ENCODE measurements at places on chromosomes 7 and 10.

DNA sequence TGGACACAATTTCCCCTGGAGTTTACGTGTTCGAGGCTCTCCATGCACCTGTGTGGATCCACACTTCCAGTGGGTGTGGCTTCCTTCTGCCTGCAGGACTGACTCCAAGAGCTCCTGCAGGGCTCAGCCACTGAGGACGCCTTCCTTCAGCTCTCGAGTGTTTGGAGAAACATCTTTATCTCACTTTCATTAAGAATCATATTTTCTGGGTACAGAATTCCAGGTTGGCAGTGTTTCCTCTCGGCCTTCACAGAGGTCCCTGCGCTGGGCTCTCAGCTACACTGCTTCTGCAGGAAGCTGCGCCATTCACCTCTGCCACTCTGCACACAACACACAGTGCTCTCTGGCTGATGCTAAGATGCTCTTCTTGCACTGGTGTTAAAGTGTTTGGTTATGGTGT lies 69.9 kb upstream of the NKX6-2 start:
- DNase-seq, result no peak

- DNase-seq, result no peak
Observed at GRCh38 chr7:84055904-84056605, 138.5 kb downstream of the SEMA3A start.

- DNase-seq, result no peak
Observed at GRCh38 chr10:106595281-106595680, 569.2 kb downstream of the SORCS1 start.

GRCh38 chr10:58952162-58952601 lies 224.3 kb upstream of the PHYHIPL start:
- DNase-seq, result no peak

GRCh38 chr10:88478256-88478655 lies 104.9 kb downstream of the RNLS start:
- peak; percentile 19 for DNase-seq

GRCh38 chr7:134051020-134051419 lies 76.1 kb upstream of the LRGUK start:
- no peak for DNase-seq

GRCh38 chr10:33237736-33238624 lies 96.5 kb downstream of the NRP1 start:
- DNase-seq, result no peak

DNA sequence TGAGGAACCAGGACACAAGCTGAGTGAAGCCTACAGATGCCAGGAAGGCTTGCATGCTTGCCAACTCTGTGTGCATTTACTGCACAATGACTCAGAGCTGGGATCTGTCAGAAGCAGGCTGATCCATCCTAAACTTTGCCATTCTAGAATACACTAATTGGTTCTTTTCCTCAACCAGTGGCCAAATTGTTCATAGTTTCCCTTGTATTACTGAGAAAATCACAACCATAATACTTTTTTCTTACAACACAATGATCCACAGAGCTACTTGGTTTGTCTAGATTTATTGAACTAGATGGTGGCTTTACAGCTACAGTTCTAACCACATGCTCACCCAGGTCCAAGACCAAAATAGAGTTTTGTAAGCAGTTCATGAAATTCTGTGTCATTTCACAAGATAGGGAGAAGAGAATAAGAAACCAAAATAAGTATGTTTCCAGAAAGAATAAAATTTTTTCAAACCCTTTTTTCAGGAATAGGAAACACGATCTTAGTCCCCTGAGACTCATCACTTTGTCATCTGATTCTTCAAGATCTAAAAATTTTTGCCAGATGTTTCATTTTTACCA lies 21.0 kb upstream of the LRRC17 start:
- peak; percentile 32 for DNase-seq

- no peak for DNase-seq
Observed at GRCh38 chr10:29011516-29011915, 277.4 kb upstream of the LYZL1 start.

- DNase-seq, result no peak
Observed at GRCh38 chr10:327889-328852, 192.9 kb downstream of the ZMYND11 start.

GRCh38 chr10:71964743-71965515 lies 734 bp downstream of the CHST3 start:
- DNase-seq, result no peak

DNA sequence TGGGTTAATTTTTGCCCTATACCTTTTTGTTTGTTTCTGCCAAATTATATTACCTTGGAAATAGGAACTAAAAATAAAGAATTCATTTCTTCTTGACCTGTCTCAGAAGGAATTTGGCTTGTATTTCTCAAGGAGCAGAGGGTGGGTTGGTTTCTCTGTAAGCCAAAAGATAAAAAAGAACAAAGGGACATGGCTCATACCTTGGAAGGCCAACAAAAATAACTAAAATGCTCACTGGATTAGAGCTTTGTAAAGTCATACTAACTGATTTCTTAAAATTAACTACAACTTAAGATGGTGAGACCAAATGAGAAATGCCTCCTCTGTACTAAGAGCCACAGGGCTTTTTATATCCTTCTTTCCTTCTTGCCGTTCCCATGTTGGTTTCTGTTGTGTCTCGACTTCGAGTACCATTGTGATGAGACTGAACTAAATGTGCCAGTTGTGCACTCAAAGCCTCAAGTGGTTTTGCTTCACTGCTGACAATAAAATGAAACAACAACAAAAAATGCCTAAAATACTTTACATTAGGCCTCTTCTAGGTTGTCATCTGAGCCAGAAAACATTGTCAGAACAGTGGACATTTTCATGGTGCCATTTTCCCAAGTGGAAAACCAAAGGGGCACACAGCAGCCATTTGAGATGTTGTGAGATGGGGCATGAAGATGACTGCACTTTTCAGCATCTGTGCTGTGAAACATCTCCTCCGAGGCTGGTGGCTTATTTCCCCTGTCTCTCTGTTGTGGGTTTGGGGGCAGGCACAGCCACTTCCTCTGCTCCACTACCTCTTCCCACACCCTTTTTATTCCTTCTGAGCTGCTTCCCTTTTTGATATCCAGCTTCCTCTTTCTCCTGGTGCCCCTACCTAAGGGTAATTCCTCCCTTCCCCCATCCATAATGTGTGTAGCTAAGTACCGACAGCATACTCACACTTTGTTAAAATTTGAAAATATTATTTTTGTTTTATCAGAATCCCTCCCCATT lies 51.8 kb upstream of the AGR3 start:
- no peak for DNase-seq

DNA sequence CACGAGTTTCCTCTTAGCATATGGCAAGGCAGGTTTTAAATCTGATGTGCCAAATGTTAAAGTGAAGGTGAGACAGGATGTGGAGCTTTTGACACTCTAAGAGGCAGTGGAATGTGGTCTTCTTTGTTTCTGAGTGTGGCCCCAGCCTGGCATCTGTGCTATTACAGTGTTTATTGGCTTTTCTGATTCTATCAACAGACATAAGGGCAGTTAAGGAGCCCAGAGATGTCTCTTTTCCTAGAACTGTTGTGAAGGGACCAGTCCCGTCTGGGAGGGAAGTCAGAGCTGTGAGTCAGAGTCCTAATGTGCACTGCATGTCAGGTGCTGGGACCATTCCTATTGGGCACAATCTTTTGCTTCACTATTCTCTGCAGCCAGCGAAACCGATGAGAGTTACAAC lies 32.5 kb downstream of the TRUB1 start:
- DNase-seq, result no peak

DNA sequence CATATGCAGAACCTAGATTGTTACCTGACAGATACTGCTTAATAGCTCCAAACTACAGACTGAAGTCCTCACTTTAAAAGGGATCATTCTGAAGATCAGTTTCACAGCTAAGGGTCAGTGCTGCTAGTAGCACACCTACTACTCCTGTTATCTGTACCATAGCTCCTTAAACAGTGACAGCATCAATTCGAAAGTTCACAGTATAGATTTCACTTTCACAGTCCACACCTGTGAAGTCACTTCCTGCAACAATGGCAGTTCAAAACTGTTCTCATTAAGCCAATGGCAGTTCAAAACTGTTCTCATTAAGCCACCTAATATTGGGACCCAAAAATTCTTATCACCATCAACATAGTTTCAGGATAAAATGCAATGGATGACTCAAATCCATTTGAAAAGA lies 10.7 kb upstream of the FHIP2A start:
- DNase-seq, result no peak

DNA sequence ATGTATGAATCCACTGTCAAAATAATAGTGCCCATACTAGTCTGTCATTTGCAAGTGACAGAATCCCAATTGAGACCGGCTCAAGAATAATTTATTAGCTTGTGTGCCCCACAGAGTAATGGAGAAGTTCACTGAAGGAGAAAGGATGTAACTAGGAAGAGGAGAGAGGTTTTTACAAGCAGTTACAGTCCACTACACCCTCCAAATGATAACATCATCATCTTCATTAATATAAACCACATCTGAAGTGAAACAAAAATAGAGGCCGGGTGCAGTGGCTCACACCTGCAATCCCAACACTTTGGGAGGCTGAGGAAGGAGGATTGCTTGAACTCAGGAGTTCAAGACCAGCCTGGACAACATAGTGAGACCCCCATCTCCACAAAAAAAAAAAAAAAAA lies 226.8 kb downstream of the SKIDA1 start:
- no peak for DNase-seq

- no peak for DNase-seq
Observed at GRCh38 chr10:114458216-114458920, 54.1 kb upstream of the AFAP1L2 start.

GRCh38 chr7:95467912-95468607 lies 17.7 kb upstream of the ASB4 start:
- DNase-seq, result no peak

DNA sequence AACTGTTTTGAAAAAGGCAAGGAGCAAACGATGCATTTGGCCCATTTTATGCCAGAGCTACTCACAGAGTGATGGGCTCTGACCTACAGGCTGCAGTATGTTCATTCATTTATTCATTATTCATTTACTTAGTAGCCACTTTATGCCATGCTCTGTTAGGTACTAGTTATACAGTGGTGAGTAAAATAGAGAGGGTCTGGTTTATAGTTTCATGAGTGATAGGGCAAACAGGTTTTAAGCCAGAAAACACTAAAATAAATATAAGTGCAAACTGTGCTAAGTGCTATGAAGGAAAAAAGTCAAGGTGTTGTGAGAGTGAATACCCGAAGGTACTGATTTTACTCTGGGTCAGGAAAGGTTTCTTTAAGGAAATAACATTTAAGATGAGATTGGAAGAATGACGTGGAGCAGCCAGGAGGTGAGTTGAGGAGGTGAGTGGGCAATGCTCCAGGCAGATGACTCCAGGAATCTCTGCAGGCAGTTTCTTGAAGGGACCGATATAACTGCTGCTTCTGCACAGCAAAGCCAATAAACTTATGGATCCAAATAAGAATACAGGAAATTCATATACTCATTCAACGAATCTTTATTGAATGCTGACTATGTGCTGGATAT lies 56.9 kb upstream of the FAM133B start:
- no peak for DNase-seq

GRCh38 chr7:99375070-99375807 lies 709 bp downstream of the ARPC1B start:
- DNase-seq, result peak; percentile 40

DNA sequence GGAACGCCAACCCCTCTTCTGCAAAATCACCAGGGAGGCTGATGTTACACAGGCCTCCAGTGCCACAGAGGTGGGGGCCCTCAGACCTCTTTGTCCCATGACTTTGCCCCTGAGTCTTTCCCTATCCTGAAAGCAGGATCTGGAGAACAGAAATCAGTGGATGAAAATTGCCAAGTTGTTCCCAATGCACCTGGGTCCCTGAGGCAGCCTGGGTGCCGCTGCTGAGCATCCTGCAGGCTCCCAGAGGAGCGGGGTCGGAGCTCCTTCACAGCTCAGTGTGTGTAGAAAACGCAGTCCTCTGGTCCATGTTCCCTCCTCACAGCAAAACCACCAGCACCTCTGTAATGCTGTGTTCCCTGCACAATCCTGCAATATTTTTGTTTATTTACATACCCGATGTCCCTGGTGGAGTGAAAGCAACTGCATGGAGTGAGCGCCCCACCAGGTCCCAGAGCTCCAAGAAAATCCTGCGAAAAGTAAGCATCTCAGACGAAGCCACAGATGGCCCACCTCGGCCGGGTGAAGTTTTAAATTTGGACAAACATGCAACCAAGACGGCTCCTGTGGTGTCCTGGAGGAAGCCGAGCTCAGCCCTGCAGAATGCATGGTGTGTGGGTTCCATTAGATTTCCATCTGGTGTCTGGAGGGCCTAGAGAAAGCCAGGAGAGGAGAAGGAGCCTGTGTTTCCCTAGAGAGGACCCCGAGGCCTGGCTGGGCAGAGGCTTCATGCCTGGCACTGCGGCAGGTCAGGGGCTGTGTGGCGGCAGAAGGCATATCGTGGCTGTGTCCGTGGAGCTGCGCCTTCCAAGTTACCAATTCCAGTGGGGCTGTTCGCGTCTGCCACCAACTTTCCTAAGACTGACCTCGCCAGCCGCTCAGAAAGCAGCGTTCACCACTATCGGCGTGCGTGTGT lies 235.2 kb downstream of the WDR37 start:
- no peak for DNase-seq

- no peak for DNase-seq
Observed at GRCh38 chr7:11609096-11609670, 222.8 kb downstream of the THSD7A start.

DNA sequence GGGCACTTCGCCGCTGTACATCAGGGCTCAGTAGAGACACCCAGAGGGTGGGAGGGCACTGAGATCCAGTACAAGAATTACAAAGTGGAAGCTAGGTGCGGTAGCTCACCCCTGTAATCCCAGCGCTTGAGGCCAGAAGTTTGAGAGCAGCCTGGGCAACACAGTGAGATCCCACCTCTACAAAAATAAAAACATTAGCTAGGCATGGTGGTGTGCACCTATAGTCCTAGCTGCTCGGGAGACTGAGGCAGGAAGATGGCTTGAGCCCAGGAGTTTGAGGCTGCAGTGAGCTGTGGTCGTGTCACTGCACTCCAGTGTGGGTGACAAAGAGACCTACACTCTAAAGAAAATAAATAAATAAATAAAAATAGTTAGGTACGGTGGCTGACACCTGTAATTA lies 64.0 kb downstream of the CLEC2L start:
- no peak for DNase-seq

- DNase-seq, result no peak
Observed at GRCh38 chr10:132570771-132571649, 33.4 kb downstream of the INPP5A start.

- DNase-seq, result no peak
Observed at GRCh38 chr7:92717993-92718716, 118.2 kb downstream of the CDK6 start.

GRCh38 chr7:151982806-151983205 lies 26.6 kb downstream of the GALNTL5 start:
- DNase-seq, result no peak

GRCh38 chr7:44383566-44383965 lies 58.2 kb upstream of the CAMK2B start:
- DNase-seq, result no peak

GRCh38 chr10:124281666-124282065 lies 137.1 kb downstream of the OAT start:
- no peak for DNase-seq

Measured in cerebellar cortex (tissue), 1 donor.